GM13977 (cell line): ENCODE measurements at places on chromosomes 16 and 17.

DNA sequence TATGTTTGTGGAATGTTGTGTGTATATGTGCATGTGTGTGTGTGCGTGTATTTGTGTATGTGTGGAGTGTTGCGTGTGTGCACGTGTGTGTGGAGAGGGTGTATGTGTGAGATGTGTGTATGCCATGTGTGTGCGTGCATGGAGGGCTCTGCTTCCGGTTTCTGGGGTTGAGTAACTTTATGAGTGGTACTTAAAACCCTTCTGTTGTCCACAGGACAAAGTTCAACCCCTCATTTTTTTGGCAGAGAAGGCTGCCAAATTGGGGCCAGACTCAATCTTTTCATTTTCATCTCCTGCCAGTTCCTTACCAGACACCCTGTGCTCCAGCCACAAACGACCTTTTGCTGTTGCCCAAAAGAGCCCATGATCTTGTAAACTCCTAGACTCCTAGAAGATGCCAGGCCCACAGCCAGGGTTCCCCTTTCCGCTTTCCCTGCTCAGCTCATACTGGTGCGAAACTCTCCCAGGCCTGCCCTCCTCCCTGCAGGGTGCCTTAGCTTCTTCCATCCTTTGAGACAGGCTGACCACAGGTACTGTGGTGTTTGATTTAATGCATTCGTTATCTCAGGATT is 100.2 kb downstream of the CMIP start:
- DNase-seq = no peak

DNA sequence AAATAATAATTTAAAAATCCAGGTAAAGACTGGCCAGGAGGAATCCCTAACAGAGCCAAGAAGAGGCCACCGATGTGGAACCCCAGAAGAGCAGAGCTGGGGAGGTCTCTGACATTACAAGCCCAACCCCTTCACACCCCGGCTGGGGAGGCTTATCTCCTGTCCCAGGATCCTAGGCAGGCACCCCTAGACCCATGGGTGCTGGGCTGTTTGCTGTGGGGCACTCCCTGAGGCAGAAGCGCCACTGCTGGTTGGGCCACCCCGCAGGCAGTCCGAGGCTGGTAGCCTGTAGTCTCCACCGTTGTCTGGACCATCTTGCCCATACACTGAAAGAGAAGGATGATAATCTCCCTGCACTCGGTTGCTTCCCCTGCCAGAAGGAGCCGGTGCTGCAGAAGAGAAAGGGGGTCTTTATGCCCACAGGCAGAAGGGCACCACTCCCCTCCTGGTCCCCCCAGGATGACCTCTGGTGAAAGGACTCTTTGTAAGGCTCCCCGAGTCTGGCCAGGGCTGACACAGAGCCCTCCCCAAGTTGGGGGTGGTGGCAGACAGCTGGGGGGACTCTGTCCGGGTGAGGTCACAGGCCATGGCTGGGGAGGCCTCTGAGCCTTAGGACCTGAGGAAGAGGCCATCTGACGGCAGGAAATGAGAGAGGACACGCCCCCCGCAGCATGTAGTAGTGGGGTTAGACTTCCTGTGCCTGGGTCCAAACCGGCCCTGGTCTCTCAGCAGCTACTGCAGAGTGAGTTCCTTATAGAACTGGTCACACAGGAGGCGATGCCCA is 34.2 kb downstream of the CFAP20 start:
- DNase-seq = no peak

DNA sequence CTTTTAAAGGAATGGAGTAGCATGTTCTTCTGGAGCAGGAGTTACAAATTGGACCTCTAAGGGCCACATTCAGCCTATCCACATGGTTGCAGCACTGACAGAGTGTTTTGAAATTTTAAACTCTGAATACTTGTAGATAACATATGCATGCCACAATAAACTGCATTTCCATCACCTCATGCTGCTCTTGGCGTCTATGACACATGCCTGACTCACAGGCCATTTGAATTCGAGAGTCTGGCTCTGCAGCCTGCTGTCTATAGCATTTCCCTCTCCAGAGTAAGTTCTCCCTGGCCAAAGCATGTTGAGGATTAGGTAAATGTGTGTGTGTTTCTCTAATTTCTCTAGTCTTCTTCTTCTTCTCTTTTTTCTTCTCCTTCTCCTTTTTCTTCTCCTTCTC is 28.7 kb upstream of the MYOCD start:
- no peak for DNase-seq

- DNase-seq = no peak
Observed at GRCh38 chr17:67111327-67111726, 67.0 kb downstream of the CACNG1 start.

- DNase-seq = no peak
Observed at GRCh38 chr17:34241062-34241461, 14.0 kb upstream of the CCL2 start.

DNA sequence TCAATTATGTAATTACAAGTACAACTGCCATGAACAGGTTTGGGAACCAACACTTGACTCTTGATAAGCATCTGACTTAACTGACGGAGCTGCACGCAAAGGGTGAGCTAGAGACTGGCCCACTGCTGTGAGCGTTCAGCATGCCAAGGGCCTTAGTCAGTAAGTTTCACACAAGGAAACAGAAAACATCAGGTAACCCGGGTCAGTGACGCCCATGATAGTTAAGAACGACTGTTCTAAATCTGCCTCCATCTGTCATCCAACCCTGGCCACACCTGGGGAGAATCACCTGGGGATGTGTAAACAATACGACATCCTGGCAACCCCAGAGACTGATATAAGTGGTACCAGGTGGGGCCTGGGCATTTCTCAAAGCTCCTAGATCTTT is 12.3 kb downstream of the SMIM5 start:
- no peak for DNase-seq

DNA sequence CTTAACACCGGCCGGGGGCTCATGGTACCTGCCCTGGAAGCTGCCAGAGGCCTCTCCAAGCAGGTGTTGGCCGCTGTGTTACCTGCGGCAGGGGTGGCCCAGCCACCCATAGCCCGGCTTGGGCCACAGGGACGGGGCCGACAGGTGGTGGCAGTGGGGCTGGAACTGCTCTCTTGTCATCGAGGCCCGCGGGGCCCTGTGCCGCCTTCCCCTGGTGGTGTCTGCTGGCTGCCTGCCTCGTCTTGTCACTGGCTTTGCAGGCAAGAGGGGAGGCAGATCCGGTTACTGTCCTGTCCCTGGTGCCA is 27.1 kb downstream of the GSE1 start:
- DNase-seq = no peak

GRCh38 chr17:77740481-77740880 is 218.0 kb upstream of the TNRC6C start:
- DNase-seq = no peak

DNA sequence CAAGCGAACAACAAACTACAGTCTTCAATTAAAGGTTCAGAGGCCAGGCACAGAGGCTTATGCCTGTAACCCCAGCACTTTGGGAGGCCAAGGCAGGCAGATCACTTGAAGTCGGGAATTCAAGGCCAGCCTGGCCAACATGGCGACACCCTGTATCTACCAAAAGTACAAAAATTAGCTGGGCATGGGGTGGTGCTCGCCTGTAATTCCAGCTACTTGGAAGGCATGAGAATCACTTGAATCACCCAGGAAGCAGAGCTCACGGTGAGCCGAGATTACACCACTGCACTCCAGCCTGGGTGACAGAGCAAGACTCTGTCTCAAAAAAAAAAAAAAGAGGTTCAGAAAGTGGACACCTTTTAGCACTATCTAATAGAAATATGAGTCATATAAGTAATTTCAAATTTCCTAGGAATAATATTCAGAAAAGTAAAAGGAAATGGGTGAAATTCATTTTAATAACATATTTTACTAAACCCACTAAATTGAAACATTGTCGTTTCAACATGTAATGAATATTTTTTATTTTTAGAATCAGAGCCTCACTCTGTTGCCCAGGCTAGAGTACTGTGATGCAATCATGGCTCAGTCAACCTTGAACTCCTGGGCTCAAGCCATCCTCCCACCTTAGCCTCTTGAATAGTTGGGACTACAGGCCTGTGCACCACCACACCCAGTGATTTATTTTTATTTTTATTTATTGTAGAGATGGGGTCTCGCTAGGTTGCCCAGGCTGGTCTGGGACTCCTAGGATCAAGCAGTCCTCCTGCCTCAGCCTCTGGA is 15.2 kb upstream of the MARCHF10 start:
- no peak for DNase-seq

DNA sequence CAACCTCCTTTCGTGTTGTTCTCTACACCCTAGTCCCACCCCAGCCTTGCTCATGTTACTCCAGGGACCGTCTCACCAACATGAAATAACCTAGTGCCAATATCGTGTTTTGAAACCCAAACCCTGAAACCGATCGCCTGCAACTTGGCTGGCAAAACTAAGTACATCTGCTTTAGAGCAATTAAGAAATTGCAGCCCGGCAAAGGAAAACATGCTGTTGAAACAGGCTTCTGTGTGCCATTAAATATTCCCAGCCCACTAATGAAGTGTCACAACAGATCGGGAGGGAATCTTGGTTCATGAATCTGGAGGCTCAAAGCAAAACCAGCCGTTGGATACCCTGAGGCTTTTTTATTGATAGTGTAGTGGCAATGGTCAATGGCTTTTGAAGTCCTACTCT is 48.3 kb upstream of the GPR139 start:
- no peak for DNase-seq
